Esophagus mucosa (tissue), 1 donor: ENCODE measurements at places on chromosomes 1 and 21.

GRCh38 chr1:34590211-34590623 lies 164.6 kb upstream of the GJB5 start:
- ATAC-seq = peak; percentile 69

GRCh38 chr1:45008076-45008475 lies 3.0 kb downstream of the HECTD3 start:
- ATAC-seq = no peak

DNA sequence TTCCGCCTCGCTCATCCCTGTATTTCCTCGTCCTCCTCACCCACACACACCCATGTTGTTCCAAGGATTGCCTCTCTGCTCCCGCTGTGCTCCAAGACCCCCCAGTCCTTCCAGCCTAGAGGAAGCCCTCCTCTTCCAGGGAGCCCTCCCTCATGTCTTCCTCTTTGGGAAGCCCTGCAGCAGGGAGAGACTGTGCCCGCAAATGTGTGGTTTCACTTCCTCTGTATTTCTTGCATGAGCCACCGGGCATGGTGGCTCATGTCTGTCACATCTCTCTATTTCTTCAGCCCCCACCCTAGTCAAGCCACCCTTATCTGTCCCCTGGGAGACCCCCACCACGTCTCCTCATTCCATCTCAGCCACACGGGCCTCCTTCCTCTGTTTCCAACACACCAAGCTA lies 57.5 kb upstream of the PAX7 start:
- ATAC-seq = no peak

- ATAC-seq = peak; percentile 56
These were observed 71.5 kb downstream of the USP24 start for GRCh38 chr1:55143684-55144083.

- no peak for ATAC-seq
These were observed 80.1 kb upstream of the CD34 start for GRCh38 chr1:207990876-207991582.

- ATAC-seq = peak; percentile 33
These were observed 852 bp downstream of the FAAH start for GRCh38 chr1:46394872-46395465.

DNA sequence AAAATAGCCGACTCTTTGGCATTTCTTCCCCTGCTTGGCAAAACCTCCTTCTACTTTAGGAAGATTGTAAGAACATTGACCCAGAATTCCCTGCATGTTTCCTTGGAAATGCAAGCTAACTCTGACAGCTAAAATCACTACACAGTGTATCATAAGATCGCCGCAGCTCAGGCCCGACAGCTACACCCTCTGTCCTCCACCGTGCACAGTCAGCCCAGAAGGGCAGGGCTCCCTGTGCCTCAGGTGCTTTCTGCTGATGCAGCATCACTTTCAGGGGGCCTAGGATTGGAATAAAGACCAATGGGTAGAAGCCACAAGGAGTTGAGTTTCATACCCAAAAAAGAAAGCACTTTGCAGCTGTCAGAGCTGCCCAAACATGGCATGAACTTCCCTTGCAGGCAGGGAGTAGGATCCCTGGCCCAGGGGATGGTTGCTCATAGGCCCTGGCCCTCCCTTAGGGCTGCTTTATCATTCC lies 145.3 kb downstream of the SEC16B start:
- peak; percentile 26 for ATAC-seq

DNA sequence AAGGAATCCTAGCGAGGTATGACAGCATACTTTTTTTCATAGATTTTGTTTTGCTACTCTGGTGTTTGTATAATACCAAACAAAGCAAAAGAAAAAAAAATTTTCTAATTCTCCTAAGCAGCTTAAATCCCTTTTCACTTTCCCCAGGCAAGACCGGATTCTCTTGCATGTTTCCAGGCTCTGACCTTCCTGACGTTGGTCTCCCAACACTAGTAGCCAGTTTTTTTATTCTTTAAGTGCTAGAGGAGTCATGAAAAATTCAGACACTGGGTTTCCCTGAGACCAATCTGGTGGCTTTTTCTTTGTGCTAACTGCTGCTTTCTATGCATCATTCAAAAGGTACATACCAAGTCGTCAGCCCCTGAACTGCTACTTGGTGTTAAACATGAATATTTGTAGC lies 111.4 kb downstream of the ZNF326 start:
- no peak for ATAC-seq

GRCh38 chr1:22789356-22789994 lies 78.8 kb downstream of the EPHB2 start:
- no peak for ATAC-seq

GRCh38 chr1:219805191-219805590 lies 123.2 kb downstream of the SLC30A10 start:
- no peak for ATAC-seq

- no peak for ATAC-seq
These were observed 6.1 kb downstream of the CD101 start for GRCh38 chr1:117007719-117008013.

- ATAC-seq = no peak
These were observed 83.0 kb upstream of the GNG12 start for GRCh38 chr1:67916140-67916886.
